ENCODE measurements at places on chromosomes 4 and X.

- no peak for DNase-seq
Observed at GRCh38 chr4:171676555-171677215, 136.5 kb upstream of the GALNTL6 start.

GRCh38 chr4:28469387-28469786 is 1608.7 kb downstream of the STIM2 start:
- no peak for DNase-seq

DNA sequence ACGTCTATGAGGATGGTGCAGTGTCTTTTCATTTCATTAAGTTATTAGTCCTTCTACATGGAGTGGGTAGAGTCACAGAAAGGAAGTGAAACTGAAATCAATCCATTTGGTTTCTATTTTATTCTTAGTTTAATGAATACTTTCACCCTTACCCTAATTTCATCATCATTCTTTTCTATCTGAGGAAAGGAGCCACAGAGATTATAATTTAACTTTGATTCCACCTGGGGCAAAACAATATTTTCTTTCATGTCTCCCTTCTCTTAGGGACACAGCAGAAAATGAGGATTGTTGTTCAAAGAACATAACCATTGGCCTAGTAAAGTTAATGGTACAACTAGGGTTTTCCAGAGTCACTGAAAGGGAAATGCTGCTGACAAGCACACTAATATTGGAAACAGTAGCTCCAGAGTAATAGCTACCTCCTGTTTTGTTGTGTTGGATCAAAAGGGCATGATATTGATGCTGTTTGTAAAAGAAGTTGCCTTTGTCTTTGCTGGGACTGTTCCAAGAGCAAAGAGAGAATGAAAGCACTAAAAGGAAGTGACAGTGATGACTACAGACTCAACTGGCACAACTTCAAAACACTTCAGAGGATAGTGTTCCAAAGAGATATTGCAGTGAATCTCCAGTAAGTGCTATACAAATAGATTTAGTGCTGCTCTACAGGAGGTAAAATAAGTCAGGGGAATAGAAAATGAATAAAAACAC is 247.1 kb upstream of the PITX2 start:
- DNase-seq: peak; percentile 8

- DNase-seq: no peak
Observed at GRCh38 chrX:12403474-12404082, 265.3 kb downstream of the FRMPD4 start.

DNA sequence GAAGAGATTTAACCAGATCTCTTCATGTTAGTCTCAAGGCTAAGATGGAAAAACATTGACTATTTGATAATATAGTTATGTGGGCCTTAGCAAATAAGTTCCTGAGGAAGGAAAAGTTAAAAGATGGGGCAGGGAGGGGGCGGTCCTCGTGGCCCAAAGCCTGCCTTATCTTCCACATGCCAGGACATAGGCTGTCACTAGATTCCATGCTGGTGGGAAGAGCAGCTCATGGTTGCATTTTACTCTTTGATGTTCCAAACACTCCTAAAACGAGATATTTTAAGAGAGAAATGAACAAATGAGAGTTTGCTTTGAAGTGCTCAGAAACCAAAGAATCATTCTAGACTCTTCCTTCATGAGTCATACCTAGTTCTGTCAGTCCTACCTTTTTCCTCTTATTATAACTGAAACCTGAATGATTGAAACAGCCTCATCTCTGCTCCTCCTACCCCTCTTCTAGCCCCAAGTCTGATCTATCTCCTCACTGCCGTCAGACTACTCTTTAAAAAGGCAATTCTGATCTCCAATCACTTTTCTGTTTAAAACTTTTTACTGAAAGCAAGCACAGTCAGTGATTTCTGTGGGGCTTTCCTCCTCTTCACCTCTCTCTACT is 25.1 kb downstream of the RAB9B start:
- no peak for DNase-seq

DNA sequence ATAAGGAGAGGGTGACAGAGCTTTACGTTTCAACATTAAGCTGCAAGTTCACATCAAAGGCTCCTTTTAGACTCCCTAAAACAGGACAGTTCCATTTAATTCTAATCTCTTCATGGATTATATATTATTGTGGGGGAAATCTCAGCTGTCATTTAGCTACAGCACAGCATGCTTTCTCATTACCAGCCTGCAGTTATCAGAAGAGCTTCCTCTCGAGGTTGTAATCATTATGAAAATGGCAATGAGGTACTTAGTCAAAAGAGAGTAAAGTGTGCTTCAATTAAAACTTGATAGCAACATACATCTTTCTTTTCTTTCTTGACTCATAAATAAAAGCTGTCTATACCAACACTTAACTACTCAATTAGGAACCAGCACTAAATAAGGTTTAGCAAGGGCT is 896.8 kb downstream of the ADGRL3 start:
- no peak for DNase-seq

GRCh38 chrX:20829665-20830491 is 544.3 kb upstream of the CNKSR2 start:
- DNase-seq: no peak

- peak; percentile 31 for DNase-seq
Observed at GRCh38 chrX:39725928-39726619, 371.7 kb downstream of the BCOR start.
